Activated gamma-delta T cell (primary cell): ENCODE measurements at places on chromosomes 11 and 22.

GRCh38 chr22:39171623-39172264 is 19.3 kb upstream of the CBX7 start:
- no peak for DNase-seq

DNA sequence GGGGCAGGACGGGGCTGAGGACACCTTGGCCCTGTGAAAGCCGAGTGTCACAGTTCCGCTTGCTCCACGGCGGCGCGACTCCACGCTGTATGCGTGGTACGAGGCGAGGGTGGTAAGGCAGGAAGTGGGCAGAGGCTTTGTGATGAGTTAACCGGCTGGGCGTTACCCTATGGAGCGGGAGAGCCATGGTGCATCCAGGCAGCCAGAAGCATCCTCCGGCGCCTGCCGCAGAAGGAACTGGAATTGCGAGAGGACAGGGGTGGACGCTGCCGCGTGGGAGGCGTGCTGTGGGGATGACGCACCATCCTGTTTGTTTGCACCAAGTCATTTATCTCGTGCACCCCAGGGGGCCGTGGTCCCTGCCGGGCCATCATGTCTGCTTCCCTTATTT is 643.9 kb downstream of the BRD1 start:
- no peak for DNase-seq

GRCh38 chr22:25482868-25483639 is 81.4 kb upstream of the GRK3 start:
- no peak for DNase-seq

GRCh38 chr11:131349368-131350086 is 20.9 kb upstream of the NTM start:
- DNase-seq = no peak

DNA sequence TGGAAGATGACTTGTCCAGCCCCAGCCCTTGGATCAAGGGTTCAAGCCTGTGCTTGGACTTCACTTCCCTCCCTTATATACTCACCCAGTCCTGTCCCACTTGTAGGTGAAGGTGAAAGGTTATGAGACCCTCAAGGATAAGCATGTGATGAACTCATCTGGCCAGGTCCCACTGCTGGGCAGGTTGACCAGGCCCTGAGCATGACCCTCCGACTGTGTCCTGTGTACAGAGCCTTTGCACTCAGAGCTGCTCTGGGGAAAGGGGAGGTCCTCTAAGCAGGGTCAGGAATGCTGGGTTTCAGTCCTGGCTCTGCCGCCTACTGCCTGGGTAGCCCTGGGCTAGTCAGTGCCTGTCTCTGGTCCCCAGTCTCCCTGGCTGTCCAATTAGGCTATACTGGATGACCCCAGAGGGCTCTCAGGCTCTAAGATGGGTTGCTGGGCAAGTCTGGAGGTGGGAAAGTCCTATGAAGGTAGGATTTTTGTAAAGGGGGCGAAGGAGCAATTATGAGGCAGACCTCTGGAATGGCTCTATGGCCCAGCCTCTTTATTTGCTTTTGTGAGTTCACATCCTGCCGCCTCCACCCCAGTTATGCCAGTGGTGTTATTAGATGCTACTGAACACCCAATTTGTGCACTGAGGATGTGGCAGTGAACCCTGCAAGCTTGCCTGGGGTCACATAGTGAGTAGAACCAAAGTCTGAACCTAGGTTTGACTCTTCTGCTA is 14.1 kb downstream of the DGAT2 start:
- no peak for DNase-seq

DNA sequence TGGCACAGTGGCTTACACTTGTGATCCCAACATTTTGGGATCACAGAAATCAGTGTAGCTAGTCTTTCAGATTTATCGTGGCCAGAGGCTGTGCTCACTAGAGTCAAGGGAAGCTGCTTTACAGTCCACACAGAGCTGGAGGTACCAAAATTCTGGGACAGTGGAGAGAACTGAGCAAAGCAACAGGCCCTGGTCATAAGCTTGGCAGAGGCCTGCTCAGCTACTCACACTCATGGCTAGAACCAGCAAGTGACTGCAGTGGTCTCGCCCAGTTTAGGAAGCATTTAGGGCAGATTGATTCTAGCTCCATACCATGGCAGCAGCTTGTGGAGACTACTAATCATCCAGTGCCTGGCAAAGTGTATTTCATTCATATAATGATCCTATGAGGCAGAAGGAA is 8.8 kb downstream of the TMEM216 start:
- DNase-seq = no peak

- DNase-seq = no peak
These were observed 1.3 kb downstream of the PACS1 start for GRCh38 chr11:66071381-66071801.

DNA sequence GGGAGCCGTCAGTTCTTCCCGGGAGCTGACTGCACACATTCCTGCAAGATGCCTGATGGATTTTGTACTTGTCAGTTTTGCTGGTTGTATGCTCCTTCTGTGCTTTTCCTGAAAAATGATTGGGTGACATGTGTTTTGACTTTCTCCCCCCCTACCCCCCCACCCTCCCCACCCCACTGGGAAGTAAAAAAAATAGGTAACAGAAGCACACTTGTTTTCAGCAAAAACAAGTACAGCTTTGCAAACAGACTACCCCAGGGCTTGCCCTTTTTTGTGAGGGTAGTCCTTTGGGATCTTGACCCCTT is 1.1 kb downstream of the PPFIA1 start:
- no peak for DNase-seq

GRCh38 chr11:112831041-112831440 is 130.2 kb upstream of the NCAM1 start:
- DNase-seq = no peak

DNA sequence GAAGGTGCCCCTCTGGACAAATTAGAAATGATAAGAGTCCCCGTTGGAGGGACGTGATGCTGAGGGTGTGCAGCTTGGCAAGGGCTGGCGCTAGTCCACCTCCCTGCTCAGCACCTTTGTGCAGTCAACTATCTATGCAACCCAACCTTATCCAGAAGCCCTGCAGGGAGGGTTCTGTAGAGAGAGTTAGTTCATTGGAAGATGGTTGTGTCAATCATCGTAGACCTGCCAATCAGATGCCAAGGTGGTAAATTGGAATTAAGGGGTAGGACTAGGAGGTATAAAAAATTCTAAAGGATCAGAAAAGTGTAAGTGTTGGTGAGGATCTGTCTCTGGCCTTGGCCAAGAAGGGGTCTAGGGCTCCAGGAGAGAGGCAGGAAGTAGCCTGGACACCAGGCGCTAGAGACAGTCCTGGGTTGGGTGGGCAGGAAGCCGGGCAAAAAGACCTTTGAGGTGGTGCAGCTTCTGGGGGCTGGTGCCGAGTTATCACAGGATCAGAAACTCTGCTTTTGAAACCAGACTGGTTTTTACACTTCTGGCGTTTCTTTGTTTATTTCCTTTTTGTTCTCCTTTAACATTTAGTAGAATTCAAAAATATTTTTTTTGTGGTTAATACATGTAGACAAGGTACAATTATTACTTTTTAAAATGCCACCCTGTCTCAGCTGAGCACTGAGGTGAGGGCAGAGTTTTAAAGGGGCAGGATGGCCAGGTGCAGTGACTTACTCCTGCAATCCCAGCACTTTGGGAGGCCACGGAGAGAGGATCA is 1.6 kb downstream of the C1QTNF6 start:
- DNase-seq = no peak

DNA sequence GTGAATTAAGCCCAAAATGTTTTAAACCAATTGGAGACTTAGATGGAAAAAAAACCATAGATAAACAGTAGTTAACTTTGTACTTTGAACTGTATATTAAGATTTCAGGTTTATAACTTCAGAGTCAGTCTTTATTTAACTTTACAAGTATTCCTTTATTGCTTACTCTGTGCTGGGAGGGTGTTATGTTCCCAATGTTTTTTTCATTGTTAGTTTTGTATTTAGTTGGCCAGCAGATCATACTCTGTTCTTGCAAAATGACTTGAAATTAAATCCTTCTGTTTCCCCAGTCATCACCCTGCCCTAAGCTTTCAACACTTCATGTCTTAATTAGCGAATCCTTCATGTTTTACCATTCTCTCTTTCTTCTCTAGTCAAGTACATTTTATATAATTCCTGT is 25.3 kb downstream of the SIK2 start:
- no peak for DNase-seq

- no peak for DNase-seq
These were observed 8.7 kb downstream of the PRR5 start for GRCh38 chr22:44710474-44711240.

- DNase-seq = no peak
These were observed 32.8 kb downstream of the PITPNB start for GRCh38 chr22:27885977-27886842.

DNA sequence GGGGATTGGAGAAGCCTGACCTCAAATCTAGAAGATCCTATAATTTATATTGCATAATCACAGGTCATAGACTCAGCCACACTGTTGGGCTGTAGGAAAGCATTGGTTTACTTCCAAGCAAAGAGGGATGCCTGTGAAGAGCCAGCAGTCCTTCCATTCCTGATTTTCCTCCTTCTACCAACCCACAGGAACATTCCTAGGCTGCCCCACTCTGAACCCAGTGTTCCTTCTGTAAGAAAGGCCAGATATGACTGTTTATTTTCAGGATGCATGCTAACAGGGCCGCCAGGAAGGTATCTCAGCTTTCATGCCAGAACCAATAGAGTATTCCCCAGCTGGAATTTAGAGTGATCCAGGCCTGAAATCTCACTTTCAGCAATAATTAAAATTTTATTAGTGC is 197.1 kb downstream of the ETS1 start:
- no peak for DNase-seq

DNA sequence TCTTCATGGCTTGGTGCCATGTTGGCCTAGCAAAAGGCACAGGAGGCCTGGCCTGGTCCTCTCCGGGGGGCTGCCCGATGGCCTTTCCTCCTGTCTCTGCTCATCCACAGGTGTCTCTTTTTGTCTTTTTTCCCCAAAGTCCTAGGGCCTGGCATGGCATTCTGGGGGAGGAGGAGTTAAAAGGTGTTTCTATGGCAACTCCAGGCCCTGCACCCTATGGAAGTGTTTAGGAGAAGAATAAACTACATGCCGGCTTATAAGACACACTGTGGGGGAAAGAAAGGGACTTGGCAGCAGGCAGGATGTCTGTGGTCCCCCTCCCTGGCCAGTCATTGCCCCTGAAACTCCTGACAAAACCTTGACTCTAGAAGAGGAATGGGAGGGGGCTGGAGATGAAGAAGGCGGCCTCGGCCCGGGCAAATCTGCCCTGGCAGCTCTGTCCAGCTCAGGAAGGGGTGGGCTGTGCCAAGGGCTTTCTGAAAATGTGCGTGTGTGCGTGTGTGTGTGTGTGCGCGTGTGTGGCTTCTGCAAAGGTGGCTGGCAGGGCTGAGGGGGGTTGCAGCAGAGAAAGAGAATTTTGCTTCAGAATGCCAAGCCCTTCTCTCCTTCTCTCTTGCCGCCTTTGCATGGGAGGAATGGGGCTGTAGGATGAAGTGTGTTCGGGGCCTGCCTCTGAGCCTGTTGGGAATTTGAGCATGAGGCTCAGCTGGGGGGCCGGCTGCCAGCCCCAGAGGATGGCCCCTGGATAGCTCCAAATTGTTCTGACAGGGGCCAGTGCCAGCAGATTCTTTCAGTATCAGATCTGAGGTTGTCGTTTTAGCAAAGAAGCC is 3.2 kb downstream of the TIMP3 start:
- no peak for DNase-seq

GRCh38 chr11:36744375-36745168 is 146.5 kb upstream of the RAG2 start:
- no peak for DNase-seq

DNA sequence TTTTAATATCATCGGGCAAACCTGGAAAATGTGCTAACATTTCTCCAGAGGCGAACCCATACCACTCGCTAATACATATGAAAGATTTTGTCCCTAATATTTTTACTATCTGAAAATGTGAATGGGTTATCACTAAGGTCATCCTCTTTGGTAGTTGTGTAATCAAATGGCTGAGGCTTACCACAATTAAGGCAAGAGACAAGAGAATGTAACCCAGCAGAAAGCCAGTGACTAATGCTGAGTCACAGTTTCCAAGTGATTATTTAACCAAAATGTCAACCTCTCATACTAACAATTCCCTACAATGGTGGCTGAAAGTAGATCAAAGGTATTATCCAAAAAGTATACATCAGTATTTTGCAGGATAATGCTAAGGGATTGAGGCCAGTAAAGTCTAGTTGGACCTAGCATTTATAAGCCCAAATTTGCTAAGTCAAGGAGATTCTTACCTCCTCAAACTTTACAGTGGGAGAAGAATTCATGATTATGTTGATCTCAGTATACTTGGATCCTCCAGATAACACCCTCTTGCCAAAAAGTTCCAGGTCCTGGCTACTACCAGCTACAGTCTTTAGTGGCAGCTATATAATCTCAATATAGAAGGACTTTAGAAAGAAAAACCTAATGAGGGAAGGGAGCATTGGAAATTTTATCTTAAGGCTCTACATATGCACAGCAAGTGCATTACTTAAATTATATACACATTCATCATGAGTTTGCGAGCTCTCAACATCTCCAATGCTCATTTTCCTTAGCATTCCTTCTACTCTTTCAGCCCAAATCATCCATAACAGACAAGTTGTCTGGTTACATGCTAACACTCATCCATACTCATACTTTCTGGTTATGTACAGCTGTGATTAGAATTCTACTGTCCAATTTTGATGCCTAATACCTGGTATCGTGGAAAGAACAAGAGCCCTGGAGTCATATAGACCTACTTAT is 25.4 kb downstream of the SIK3 start:
- no peak for DNase-seq

DNA sequence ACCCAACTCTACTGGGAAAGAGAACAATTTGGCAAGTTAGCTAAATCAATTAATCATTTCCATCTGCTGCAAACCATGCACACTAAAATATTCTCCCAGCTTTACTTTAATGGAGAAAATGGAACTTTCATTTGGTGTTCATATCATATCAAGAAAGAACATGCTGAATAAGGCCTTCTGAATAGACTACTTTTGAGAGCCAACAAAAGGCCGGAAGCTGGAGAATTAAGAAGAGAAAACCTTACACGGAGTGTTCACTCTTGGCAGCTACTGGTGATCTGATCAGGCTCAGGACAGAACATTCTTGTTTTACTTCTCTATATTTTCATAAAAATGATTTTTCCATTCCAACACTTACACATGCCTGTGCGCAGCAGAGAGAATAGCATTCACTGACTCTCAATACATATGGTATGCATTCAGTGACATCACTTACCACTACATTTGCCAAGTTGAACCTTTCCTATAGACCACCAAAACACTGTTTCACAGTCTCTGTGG is 165.3 kb downstream of the TTC28 start:
- no peak for DNase-seq

DNA sequence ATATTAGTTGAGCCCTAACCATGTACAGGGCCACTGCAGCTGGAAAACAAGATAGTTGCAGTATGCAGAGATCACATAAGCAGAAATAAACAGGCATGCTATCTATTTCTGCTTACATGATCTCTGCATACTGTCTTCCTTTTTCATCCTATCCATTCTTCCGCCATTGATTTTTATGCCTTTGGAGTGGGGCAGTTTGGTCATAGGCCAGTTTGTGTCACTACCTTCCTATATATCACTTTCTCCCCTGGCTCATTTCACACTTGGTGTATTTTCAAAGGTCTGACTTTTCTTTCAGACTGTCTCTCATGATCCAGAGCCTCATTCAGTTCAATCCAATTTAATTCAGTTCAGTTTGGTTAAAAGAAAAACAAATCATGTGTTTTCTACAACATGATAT is 829.6 kb downstream of the KCNA4 start:
- DNase-seq = no peak

- DNase-seq = no peak
These were observed 47.2 kb upstream of the CEP295 start for GRCh38 chr11:93614173-93614722.
